SK-N-DZ (cell line): ENCODE measurements at places on chromosomes 3 and 15.

GRCh38 chr3:46516521-46516920 is 18.7 kb downstream of the RTP3 start:
- DNase-seq = no peak

- DNase-seq = no peak
Measured at GRCh38 chr3:11718637-11719405, 75.1 kb upstream of the VGLL4 start.

- no peak for DNase-seq
Measured at GRCh38 chr3:42504334-42505127, 2.1 kb downstream of the VIPR1 start.

- DNase-seq = no peak
Measured at GRCh38 chr15:53272116-53272515, 482.0 kb upstream of the ONECUT1 start.

DNA sequence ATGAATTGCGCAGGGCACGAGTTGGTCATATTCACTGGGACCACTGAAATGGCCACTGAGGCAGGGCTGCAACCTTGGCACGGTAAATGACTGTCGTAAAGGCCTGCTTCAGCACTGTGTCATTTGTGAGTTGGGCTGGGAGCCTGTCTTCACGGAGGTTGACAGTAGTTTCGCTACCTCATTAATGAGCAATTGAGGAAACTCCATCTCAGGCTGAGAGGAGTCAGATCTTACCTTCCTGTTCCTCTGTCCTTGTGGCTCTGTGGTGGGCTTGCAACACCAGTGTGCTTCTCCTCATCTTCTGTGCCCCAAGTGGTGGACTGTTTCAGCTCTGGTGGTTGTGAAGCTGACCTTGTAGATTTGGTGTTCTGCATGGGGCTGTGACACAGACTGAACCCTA is 80.1 kb upstream of the EIF1B start:
- no peak for DNase-seq

DNA sequence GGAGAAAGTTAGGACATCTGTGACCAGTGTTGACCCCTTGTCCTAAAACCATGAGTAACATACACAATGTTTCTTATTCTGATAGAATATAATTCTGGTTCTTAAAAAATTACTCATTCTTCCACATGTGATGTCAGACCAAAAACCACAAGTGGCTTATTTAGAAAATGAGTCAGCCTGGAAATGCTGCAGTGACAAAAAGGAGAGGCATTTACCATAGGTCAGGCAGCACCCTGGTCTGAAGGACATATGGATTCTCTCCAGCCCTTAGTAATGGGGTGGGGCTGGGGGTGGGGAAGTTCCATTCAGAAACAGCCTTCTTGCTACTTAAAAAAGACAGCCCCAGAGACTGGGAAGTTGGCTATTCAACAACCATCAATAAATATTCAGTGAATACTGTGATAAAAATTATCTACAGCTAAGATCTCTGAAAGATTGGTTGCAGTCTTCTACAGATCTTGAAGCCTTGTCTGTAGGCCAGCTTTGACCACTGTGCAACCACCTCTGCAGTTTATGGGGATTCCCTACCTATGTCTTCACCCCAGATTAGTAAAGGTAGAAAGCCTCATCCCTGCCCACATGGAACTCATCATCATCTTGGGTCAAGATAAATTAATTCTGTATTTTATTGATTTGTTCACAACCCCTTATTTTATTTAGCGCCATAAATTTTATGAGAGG is 34.9 kb upstream of the TIMP4 start:
- no peak for DNase-seq

DNA sequence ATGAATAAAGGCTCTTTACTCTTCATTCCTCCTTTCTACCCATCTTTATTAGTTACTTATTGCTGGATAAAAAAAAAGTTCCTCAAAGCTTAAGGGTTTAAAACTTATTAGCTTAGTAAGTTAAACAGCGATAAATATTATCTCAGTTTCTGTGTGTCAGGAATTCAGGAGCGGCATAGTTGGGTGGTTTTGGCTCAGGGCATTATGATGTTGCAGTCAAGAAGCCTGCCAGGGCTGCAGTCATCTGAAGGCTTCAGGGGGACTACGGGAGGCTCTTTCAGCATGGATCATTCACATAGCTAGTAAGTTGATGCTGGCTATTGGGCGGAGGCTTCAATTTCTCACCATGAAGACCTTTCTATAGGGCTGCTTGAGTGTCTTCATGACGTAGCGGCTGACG is 1.9 kb upstream of the DLG1 start:
- no peak for DNase-seq

- DNase-seq = peak; percentile 64
Measured at GRCh38 chr3:36201546-36201945, 178.8 kb upstream of the STAC start.

DNA sequence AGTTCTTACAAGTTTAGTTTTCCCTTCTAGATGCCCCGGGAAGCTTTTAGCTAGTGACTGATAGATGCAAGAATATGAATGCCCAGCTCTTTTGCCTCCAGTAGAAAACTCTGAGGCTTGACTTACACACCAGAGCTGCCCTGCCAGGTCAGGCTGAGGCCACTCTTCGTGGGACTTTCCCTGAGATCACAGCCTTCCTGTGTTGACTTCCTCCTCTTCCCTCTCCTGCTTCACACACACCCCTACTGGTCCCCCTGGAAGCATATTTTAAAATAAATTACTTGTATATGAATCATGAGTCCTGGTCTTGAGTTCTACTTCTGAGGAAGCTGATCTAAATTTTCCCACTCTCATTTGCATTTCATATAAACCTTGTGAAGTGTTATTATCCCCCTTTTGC is 413.7 kb downstream of the PDCD6IP start:
- no peak for DNase-seq

GRCh38 chr3:151439652-151440125 is 21.2 kb downstream of the IGSF10 start:
- peak; percentile 67 for DNase-seq

DNA sequence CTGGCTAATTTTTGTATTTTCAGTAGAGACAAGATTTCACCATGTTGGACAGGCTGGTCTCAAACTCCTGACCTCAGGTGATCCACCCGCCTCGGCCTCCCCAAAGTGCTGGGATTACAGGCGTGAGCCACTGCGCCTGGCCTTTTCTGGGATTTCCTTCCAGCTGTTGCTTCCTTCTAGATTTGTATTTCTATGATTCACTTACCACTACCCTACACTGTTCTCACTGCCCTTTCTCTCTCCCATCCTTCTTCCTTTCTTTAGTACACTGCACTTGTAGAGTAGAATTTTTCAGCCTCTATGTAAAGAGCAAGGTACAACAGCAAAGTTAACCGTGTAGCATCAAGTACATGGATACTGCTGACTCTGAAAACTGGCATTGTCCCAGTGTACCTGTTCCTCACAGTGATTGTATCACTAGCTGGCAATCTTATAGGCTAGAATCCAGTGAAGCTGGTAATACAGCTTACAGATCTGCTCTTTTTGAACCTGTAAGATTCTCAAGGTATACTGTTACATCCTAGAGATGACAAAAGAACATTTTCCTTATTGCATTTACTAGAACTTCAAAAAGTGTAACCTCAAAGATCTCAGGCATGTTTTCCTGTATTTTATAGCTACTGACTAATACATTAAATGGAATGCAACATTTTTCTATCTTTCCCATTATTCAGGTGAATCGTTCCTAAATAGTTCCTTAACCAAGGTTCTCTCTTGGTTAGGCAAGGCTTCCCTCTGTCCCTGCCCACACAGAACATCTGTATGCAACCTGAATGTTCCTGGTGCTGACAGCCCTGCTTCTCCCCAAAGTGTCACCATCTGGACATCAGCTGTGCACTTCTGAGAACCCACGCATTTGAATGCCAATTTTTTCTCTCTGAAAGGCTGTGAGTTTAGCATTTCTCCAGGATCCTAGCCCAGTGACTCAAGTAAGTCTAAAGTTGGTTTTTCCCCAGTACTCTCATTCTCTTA is 74.1 kb upstream of the RAP2B start:
- DNase-seq = no peak

GRCh38 chr3:105988540-105989212 is 119.9 kb upstream of the CBLB start:
- no peak for DNase-seq

- no peak for DNase-seq
Measured at GRCh38 chr15:100560323-100560722, 31.6 kb upstream of the CERS3 start.

DNA sequence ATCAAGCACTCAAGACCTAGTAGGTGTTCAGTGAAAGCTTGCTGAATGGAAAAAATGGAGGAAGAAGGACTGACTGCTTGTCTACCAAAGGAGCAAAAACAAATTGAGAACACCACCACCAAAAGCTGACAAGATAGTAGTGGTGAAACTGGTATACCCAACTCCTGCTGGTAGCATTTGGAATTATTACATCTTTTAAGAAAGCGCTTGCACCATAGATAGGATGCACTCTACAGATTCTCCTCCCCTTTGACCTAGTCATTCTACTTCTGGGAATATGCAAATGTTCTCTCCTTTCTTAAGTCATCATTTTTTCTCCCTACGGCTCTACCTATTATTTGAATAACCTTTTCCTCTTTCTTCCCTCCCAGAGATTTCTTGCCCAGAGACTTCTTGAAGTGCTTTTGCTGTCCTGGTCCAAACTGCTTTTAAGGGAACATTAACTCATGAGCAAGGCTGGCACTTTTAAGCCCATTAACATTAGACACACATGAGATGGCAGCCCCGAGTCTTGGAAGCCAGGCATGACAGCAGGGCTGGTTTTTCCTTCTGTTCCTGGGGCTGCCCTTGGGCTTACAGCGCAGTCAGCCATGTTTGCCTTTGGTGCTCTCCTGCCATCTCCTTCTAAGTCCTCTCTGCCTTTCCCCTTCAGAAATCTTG is 75.0 kb upstream of the TLE3 start:
- no peak for DNase-seq

- no peak for DNase-seq
Measured at GRCh38 chr15:68572309-68572708, 6.5 kb upstream of the CORO2B start.

DNA sequence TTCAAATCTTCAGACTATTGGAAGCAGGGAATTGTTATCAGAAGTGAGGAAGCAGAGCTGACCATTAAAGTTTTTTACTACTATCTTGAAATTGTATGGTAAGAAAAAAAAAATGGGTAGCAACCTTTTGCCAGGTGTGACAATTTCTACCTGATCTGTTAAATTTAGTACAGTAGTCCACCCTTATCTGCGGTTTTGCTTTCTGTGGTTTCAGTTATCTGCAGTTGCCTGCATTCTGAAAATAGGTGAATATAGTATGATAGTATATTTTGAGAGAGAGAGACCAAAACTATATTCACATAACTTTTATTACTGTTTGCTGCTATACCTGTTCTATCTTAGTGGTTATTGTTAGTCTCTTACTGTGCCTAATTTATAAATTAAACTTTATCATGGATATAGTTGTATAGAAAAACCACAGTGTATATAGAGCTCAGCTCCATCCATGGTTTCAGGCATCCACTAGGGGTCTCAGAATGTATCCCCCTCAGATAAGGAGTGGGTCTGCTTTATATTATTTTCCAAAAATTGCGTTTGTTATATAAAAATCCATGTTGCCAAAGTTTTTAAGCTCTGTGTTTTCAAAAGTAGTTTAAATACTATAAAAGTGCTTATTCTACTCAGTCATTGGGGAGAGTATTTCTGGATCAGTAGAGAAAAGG is 69.9 kb downstream of the PTPRG start:
- no peak for DNase-seq

GRCh38 chr3:41088882-41089281 is 110.4 kb upstream of the CTNNB1 start:
- DNase-seq = no peak

DNA sequence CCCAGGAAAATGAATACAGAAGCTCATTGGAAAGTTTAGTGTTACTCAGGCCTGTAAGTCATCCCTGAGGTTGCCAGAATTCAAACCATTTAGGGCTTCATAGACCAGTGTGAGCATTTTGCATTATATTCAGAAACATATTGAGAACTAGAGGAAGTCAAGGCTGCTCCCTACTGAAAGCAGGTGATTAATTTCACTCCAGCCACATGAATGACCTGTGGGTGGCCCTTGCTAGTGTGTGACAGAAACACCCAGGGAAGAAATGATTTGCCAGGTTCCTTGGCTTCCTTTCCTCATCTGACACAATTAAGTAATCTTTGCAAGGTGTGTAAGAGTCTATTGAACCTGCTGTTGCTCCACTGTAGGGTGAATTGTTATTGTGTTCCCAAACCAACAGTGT is 61.8 kb downstream of the GAP43 start:
- DNase-seq = no peak

DNA sequence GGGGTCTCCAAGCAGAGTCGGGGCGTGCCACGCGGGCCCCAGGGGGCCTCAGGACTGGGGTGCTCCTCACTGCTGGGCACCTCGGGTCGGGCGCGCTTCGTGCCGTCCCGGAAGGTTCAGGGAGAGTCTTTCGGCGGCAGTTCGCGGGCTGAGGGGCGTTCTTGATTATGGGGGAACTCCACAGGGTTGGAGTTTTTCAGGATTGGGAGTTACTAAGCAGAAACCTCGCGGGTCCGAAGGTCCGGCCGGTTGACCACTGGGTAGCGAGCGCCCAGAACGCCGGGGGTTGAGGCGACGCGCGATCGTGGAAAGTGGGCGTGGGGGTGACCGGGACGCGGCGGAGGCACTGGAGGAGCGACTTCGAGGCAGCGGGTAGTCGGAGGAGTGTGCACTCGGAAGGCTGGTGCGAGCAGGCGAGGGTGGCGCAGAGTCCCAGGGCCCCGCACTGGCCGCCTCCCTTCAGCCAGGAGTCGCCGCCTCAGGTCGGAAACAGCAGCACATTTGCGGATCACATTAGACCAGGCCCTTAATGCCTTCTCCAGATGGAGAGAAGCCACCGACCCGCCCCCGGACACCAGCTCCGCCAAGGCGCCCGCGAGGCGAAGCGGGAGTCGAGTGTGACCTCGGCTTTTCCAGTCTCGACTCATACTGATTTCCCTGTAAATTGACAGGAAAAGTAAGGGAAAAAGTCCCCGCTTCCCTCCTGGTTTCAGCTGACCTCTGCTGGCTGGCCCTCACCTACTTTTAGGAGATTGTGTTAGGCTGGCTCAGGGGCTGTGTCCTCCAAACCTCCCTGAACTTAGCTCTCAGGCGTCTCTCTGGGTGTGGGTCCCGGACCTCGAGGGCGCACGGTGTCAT is 685 bp downstream of the ADAMTSL3 start:
- DNase-seq = no peak

- peak; percentile 29 for DNase-seq
Measured at GRCh38 chr15:66399276-66399675, 12.6 kb downstream of the MAP2K1 start.

DNA sequence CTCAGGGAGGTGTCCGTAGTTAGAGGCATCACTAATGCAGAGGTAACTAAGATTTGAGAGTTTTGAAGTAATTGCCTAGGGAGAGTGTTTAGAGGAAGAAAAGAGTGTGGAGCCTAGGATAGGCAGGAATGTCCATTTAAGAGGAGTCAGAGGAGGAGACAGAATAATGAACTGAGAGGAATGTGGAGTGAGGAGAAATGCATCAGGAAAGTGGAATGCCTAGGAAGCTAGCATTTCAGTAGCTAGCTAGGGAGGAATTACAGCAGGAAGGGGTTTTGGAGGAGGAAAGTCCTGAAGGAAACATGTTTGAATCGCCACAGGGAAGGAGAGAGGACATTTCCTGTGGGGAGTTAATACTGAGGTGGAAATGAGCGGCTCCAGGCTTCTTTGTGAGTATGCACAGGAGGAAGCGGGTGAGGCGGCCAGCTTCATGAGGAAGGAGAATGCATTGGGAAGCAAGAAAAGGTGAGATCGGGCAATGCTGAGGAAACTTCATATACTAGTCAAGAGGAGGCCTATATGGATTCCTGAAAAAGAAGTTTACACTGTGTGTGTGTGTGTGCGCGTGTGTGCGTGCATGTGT is 154.3 kb downstream of the TMEM108 start:
- DNase-seq = no peak
